ENCODE measurements at places on chromosomes 3 and 15.
A peak's percentile ranks its signal among the peaks of the same experiment; 100 is the strongest.

GRCh38 chr3:108489776-108490175 lies 20.6 kb downstream of the MYH15 start:
- DNase-seq, result peak; percentile 46

DNA sequence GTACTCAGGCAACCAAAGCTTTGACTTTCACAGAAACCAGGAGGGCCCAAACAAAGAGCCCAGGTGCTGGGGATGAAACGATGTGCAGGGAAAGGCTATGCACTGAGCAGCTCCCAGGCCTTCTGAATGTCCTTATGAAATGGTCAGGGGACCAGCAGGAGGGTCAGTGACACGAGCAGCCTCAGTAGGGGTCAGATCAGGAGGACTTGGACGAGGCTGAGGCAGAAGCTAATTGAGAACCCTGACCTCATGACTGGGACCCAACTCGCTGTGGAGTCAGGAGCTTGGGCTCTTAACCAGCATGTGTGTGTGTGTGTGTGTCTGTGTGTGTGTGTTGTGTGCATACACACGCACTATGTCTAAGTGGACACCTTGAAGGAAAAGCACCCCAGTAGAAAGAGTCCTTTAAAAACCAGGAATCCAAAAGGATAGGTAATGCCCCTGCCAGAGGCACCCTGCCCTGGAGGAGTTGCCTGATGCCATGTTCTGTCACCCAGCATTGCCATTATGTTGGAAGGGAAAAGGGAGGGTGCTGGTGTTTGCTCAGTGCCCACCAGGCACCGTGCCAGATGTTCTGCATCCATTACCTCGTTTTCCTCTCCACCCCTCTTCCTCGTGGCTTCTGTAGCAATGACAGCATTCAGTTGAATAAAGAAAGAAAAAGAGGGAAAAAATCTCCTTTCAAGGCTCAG lies 50.9 kb downstream of the CORO2B start:
- DNase-seq, result peak; percentile 91

DNA sequence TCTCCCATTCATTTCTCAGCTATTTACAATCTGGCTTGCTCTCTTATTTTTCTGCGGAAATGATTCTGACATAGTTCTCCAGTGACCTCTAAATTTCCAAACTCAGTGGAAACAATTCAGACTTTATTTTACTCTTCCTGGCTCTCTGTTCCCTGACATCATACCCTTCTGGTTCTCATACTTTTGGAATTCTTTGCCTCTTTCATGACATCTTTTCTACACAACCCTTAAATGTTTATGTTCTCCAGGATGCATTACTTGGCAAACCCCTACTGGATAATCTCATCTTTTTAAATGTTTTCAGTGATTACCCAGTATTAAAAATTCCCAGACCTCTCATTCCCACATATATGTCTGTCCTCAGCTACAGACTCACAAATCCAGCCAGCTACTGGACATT lies 23.9 kb upstream of the PLSCR4 start:
- DNase-seq, result no peak

DNA sequence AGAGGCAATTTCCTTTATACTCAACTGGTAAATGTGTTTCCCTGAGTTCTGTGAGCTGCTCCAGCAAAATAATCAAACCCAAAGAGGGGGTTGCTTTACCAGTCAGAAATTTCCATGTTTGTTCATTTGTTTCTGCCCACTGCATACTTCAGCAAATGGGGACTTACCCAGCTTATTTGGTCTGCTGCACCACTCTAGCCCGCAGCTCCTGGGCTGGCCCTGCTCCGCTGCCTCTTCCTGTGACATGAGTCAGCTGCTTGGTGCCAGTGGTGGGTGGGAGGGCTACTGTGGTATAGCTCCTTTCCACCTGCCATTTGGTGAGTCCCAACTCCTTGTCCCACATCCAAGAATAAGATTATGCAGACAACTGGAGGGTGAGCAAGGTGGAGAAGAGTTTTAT lies 644.2 kb downstream of the MCTP2 start:
- no peak for DNase-seq

DNA sequence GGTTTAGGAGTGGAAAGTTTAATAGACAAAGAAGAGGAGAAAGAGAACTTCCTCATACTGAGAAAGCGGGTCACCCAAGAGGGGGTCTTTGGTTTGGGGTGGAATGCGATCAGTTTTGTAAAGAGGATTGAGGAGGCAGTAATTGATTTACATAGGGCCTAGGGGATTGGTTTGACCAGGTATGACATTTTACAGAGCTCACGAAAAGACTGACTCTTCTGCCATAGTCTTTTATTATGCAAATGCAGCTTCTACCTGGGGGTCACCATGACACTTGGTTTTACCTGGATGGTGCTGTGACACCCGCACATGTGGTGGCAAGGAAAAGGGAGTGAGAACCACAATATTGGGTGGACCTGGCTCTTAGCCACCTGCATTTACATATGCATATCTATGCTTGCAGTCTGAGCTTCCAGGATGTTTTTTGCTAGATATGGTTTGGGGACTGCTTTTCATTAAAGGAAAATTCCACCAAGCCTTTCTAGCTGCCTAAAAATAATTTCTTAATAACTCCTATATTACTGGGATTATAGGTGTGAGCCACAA lies 6.9 kb upstream of the NME9 start:
- no peak for DNase-seq

Measured in NCI-H1105 (cell line).